ENCODE measurements at places on chromosomes 5 and 9.

DNA sequence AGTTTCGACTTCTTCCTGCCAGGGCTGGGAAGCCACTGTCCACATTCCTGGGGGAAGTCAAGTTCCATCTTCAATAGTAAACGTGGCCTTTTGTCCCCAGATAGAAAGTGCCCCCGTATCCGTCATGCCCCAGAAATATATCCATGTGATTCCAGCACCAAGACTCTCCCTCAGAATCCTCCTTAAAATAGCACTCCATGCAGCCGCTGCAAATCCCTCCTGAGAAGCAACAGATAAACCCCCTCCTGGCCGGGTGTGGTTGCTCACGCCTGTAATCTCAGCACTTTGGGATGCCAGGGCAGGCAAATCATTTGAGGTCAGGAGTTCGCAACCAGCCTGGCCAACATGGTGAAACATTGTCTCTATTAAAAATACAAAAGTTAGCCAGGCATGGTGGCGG lies 126.1 kb downstream of the OLFM1 start:
- DNase-seq = peak; percentile 52

DNA sequence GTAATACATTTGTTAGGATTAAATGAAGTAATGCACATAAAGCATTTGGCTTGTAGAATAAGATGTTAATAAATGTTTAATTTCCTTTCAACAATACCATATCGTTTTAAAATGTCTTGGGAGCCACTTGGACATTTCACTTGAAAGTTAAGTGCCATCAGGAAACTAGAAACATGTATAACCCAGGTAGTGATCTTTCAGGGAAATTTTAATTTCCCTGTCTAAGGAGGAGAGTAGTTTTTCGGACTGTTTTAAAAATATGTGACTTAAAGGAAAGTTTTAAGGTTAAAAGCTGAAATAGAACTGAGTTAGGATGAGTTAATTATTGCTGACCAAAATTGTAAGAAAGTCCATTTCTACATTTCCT lies 18.0 kb downstream of the CDC42SE2 start:
- DNase-seq = no peak

- no peak for DNase-seq
Observed at GRCh38 chr9:15482146-15482545, 28.6 kb downstream of the PSIP1 start.

DNA sequence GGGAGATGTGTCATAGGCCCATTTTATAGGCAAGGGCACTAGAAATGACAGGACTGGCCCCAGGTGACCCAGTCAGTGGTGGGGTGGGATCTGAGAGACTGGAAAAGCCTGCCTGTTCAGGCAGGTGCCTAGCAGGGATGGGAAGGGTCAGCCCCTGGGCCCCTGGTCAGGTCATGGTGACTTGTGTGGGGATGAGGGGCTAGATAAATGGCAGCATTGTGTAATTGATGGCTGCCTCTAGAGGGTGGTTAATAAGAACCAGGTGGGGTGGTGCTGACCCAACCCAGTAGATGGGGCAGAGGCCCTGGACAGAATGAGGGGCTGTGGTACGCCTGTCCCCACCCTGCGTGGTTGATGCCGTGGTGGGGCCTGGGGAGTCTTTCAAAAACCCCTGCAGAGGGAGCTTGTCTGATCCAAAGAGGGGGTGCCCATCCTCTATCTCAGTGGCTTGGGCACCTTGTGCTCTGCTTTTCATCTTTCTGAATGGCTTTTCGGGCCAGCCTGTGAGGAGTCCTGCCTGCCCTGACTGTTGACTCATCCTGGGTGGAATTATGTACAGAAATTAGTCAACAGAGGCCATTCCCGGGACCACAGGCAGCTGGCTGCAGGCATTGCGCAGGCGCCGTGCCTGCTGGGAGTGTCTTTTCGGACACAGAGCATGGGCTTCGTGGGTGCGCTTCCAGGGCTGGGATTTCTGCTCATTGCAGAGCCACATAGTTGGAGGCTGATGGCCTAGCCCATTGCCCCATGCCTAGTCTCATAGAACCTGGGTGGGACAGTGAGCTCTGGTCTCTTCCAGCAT lies 93.6 kb upstream of the PITX1 start:
- DNase-seq = peak; percentile 100

DNA sequence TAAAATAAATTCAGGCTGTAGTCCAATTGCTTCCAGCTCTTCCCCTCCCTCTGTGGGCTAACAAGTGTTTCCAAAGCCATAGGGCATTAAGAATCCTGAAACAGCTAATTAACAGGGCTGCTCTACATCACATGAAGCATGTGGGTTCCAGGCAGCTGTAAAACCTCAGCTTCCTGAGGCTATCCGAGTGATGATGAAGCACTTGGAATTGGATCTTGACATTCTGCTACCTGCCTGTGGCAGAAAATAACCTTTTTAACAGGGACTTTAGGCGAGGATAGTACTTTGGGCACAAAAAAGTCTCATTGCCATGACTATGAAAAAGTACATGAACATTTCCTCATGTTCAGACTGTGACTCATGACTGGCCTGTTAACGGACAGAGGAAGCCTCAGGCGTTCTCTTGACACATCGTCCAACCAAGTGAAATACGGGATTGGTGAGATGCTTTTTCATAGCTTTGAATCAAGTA lies 107.2 kb downstream of the PDE4D start:
- DNase-seq = no peak

DNA sequence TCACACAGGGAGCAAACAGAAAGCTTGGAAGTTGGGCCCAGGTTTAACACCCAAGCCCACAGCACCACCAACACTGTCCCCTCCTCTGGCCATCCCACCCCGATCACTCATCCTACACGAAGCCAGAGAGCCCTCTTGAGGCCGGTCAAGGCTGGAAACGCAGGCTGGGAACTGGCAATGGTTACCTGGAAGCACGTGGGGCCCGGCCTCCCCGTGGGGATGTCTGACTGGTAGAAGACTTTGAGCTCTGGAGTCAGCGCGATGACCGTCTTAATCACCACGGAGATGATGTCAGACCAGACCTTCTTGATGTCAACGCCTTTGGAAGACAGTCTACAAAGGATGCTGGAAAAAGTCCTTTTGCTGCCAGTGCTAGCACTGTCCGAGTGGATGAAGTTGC lies 104.1 kb downstream of the TTLL11 start:
- DNase-seq = no peak

- DNase-seq = no peak
Observed at GRCh38 chr5:28862860-28863196, 1824.4 kb upstream of the CDH9 start.

DNA sequence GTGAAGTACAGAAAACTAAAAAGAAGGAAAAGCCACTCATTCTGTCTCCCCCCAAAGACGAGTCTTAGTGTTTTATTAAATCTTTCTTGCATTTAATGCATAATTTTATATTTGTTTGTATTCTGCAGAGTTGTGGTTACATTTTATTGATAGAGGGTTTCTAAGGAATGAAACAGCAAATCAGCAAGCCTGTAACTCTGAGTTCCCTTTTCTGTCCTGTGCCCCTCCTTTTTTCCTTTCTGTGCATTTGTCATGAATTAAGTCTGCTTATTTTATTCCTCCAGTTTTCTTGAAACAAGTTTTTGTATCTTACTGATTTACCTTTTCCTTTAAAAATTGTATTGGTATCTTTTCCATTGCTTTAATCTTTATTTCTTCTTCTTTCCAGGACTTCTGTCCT lies 132.8 kb downstream of the MUSK start:
- DNase-seq = no peak

- peak; percentile 47 for DNase-seq
Observed at GRCh38 chr9:111399772-111400563, 69.9 kb upstream of the OR2K2 start.

DNA sequence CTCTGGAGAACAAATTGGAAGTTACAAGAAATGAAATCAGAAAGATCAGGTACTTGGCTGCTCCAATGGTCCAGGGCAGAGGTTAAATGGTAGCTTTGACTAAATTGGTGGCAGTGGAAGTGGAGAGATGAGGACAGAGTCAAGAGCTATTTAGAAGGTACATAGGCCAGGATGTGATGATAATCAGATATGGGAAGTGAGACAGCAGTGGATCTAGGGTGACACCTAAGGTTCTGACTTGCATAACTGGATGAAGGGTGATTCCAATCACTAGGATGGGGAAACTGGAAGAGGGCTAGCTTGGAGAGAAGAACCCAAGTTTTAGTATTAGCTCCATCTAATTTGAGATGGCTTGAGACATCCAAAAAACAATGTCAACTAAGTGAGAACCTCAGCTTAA lies 24.0 kb upstream of the NDUFB6 start:
- DNase-seq = peak; percentile 72

DNA sequence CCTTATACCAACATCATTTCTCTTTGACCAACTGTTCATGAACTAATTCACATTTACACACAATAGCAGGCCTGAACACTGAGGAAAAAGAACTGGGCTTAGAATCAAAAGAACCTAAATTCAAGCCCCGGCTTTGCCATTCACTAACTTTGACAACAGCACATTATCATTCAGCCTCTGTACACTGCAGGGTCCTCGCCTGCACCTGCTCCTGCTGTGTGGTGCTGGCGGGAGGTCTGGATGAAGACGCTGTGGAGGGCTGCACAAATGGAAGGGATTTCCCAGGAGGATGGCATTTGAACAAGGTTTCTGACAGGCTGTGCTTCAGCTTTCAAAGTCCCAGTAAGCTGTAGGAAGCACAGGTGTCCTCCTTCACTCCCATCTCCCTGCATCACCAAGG lies 151.2 kb downstream of the ZDHHC21 start:
- no peak for DNase-seq

GRCh38 chr5:33755231-33755630 lies 136.6 kb downstream of the ADAMTS12 start:
- peak; percentile 71 for DNase-seq

- DNase-seq = no peak
Observed at GRCh38 chr9:127172066-127172707, 49.8 kb upstream of the ANGPTL2 start.

DNA sequence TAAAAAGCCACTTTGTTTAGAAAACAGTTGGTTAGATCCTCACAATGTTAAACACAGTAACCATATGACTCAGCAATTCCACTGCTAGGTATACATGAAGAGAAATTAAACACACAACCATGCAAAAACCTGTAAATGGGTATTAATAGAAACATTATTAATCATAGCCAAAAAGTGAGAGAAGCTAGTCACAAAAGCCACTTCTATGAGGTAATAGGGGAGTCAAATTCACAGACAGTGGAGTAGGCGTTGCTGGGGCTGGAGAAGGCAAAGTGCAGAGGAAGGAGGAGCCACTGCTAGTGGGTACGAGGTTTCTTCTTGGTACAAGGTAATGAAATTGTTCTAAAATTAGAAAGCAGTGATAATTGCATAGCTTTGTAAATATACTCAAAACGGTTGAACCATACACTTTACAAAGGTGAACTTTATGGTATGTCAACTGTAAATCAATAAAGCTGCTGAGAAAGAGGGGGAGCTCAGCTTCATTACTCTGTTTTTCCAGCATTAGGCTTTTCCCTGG lies 364.4 kb downstream of the GADD45G start:
- DNase-seq = no peak

DNA sequence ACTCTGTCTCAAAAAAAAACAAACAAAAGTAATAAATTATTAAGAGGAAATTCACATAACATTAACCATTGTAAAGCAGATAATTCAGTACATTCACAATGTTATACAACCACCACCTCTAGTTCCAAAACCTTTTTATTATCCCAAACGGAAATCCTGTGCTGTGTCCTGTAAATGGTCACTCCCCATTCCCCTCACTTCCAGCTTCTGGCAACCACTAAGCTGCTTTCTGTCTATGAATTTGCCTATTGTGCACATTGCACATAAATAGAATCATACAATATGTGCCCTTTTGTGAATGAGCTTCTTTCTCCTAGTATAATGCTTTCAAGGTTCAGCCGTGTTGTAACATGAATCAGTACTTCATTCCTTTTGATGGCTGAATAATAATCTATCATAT lies 20.8 kb downstream of the C9orf152 start:
- no peak for DNase-seq

GRCh38 chr9:121075251-121076036 lies 689 bp downstream of the CNTRL start:
- peak; percentile 19 for DNase-seq

DNA sequence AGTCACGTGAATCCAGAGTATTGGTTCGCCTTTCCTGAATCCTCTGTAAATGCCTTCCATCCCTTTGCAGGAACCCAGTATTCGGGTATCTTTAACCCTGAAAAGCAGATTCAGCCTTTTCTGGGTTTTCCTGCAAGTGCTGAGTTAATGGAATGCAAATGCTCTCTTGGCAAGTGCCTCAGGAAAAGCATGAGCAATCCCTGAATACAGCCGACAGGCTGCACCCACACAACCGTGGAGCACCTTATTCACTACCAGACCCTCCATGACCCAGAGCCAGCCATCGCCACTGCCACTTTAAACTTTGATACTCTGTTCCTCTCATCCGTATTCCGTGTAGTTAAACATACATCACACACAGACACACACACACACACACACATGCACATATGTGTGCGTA lies 54.4 kb downstream of the ZNF622 start:
- no peak for DNase-seq

DNA sequence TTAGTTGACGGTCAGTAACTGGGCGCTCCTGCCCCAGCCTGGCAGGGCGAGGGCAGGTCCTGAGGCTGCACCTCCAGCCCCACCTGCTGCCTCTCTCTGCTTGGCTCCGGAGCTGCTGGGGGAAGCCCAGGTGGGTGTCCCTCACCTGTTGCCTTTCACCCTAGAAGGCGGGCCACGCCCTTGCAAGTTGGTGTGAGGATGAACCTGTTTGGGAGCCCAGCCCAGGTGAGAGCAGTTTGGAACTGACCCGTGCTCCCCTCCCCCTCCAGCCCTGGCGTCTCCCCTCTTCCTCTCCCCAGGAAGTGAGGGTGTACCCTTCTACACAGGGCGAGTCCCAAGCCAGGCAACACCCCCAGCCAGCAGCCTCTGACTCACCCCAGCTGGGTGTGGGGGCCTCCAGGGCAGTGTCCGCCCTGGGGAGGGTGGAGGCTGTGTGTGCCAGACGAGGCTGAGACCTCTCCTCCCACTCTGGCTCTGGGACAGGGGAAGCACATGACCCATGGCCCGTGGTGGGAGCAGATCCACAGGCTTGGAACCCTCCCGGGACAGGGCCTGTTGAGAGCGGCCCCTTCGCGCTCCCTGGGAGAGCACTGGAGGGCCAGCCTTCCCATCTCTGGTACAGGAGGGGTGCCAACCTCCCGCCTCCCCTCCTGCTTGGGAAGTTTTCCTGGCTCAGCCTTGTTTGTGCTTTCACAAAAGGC lies 10.4 kb downstream of the LRRC8A start:
- peak; percentile 99 for DNase-seq

GRCh38 chr9:109467936-109468335 lies 30.2 kb downstream of the PTPN3 start:
- DNase-seq = no peak

DNA sequence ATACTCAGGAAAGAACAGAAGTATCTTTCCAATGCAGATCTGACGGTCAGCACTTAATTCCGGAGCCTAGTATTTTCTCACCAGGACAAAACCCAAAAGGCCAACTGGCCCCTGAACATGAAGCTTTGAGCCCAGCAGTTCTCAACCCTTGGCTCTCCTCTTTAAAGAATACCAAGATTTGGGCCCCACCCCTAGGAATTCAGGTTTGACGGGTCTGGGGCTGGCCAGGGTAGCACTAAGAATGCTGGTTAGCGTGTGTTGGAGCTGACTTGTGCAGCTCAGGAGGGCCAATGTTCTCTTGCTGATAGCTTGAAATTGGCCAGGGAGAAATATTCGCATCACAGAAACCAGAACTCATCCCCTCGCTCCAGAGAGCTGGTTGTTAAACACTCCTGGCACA lies 88.3 kb upstream of the PTCH1 start:
- DNase-seq = no peak
